Thymus (tissue), 14 donors: ENCODE measurements at places on chromosomes 16 and 17.
A peak's percentile ranks its signal among the peaks of the same experiment; 100 is the strongest.

DNA sequence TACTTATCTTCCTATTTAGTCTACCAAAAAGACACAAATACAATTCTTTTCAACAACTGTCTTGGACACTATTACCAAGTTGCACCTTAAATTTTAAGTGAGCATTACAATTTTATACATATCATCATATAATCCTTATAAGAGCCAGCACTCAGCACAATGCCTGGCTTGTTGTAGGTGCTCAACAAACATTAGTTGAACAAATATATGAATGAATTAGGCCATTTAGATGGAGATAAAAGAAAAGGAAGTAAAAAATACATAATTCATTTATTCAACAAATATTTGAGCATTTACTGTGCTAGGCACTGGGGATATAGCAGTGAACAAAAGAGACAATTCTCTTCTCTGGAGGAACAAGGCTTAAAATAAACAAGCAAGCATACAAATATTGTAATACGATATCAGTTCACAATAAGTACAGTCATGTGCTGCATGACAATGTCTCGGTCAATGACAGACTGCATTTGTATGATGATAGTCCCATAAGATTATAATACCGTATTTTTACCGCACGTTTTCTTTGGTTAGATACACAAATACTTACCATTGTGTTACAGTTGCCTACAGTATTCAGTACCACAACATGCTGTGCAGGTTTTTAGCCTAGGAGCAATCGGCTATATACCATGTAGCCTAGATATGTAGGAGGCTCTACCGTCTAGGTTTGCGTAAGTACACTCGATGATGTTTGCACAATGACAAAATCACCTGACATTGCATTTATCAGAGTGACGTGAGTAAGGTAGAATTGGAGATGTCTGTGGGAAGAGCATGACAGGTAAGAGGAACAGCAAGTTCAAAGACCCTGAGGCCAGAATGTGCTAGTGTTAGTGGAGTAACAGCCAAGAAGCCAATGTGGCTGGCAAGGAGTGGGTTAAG is 86.4 kb upstream of the HS3ST2 start:
- H3K4me1 ChIP-seq, result no peaks in the 10 kb centered on the region
- no peak overlapping the region for H3K27ac ChIP-seq
- no peak for DNase-seq
- H3K4me3 ChIP-seq, result no peak overlapping the region
- no peaks in the 10 kb centered on the region for H3K36me3 ChIP-seq

DNA sequence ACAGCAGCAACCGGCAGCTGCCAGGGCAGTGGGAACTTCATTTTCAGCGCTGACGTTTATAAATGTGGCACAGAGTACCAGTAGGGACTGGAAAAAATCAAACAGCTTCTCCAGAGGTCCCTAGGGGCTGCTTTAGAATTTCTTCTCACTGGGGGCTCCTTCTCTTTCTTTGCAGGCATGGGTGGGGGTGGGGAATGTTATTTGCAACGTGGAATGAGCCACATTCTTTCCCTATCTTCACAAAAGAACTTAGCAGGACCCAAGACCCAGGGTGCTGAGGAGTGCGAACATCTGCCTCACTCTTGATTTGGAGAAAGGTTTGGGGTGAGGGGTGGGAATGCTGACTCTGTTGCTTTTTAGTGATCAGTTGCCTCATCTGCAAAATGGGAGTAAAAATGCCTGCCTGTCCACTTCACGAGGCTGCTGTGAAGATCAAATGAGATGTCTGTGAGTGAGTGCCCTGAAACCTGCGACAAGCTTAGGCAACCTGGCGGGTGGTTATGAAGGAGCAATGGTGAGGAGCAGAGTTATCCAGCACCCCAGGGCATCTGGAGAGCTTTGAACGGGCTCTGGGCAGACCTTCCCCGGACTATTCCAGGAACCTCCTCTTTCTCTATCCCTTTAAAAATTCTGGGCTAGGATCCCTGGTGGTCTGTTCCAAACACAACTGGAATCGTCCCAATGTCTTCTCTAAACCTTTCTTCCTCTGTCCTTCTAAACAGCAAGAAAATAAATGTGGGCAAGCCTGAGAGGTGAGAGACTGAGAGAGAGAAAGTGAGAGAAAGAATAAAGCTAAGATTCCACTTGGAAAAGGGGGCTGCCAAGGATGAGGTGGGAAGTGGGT is 10.7 kb upstream of the PIPOX start:
- H3K27me3 ChIP-seq, result peaks cover 66% of the 10 kb centered on the region
- no peaks in the 10 kb centered on the region for H3K4me1 ChIP-seq
- no peak overlapping the region for H3K4me3 ChIP-seq
- H3K27ac ChIP-seq, result no peak overlapping the region

- no peak overlapping the region for H3K27ac ChIP-seq
- H3K4me1 ChIP-seq, result no peaks in the 10 kb centered on the region
- no peak for DNase-seq
- peaks cover 28% of the 10 kb centered on the region for H3K36me3 ChIP-seq
- no peak overlapping the region for H3K4me3 ChIP-seq
Measured at GRCh38 chr16:30581457-30581856, 4.0 kb downstream of the ZNF785 start.

DNA sequence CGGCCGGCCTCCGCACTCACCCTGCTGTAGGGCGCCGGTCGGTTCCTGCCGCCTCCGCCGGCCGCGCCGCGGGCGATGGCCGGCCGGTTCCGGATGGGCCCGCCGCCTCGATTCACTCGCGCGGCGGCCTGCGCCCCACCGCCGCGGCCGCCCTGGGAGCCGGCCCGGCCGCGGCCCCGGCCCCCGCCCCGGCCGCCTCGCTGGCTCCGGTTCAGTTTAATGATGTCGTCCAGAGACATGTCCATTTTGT is 158 bp downstream of the ALYREF start:
- peak overlapping the region; percentile 97 for H3K4me3 ChIP-seq
- no peak for DNase-seq
- H3K36me3 ChIP-seq, result peaks cover 55% of the 10 kb centered on the region
- H3K27ac ChIP-seq, result no peak overlapping the region
- H3K27me3 ChIP-seq, result no peaks in the 10 kb centered on the region

DNA sequence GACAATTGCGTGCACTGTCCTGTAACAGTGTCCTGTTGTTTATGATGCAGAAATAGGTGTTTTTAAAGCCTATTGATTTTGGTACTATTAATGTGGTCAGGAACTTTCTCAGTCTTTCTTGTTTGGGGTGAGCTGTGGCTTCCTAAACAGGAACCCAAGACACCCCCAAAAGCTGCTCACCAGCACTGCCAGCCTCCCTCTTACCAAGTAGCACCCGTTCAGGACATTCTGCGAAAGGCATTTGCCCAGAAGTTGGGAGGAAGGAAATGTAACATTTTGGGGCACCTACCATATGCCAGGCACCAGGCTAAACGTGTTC is 21.6 kb upstream of the STH start:
- DNase-seq, result no peak
- H3K4me1 ChIP-seq, result no peaks in the 10 kb centered on the region
- H3K27ac ChIP-seq, result no peak overlapping the region
- H3K4me3 ChIP-seq, result no peak overlapping the region

- H3K27me3 ChIP-seq, result no peaks in the 10 kb centered on the region
- no peak overlapping the region for H3K27ac ChIP-seq
- no peaks in the 10 kb centered on the region for H3K4me1 ChIP-seq
- H3K36me3 ChIP-seq, result no peaks in the 10 kb centered on the region
- no peak for DNase-seq
Measured at GRCh38 chr17:71237903-71238538, 882.8 kb upstream of the SOX9 start.
